Ovary (tissue), 10 donors: ENCODE measurements at places on chromosomes 5 and 9.

DNA sequence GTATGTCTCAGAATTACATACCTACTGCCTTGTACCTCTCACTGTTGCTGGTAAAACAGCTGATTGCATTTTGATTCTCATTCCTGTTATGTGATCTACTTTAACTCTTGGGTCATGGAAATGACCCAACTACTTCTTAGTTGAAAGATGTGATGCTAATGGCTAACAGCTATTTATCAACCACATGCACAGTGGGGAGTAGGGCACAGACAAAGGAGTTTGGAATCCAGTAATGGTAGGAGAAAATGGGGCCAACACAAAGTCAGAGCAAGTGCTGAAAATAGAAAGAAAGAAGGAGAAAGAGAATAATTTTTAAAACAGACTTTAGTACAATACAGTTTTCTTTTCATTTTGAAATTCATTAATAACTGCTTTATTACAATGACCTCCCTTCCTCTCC lies 241.0 kb downstream of the PTPRD start:
- no peak overlapping the region for H3K4me3 ChIP-seq
- H3K27ac ChIP-seq: no peak overlapping the region
- H3K4me1 ChIP-seq: no peaks in the 10 kb centered on the region
- DNase-seq: no peak
- no peaks in the 10 kb centered on the region for H3K27me3 ChIP-seq

DNA sequence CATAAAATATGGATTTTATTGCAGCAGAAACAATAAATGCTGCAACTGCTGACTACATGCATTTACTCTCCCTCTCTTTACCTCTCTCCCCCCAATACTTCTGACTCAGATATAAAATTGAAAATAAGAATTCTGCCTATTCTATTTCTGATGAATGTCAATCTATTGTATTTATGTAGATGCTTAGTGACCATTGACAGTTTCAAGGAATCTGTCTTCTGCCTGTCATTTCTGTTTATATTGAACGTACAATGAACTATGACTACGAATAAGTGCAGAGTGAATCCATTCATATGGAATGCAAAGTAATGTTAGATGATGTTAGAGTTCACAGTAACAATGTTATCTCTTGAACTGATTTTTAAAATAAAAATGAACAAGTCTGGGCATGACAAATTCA lies 898 bp downstream of the CDH10 start:
- no peak for DNase-seq
- H3K27me3 ChIP-seq: no peaks in the 10 kb centered on the region
- no peak overlapping the region for H3K4me3 ChIP-seq
- H3K36me3 ChIP-seq: no peaks in the 10 kb centered on the region

DNA sequence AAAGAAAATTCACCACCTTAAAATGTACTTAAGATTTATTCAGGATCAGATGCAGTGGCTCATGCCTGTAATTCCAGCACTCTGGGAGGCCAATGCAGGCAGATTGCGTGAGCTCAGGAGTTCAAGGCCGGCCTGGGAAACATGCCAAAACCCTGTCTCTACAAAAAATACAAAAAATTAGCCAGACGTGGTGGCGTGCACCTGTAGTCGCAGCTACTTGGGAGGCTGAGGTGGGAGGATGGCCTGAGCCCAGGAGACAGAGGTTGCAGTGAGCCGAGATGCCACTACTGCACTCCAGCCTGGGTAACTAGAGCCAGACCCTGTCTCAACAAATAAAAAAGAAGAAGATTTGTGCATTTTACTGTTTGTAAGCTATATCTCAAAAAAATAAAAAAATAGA lies 34.7 kb upstream of the GFPT2 start:
- no peaks in the 10 kb centered on the region for H3K36me3 ChIP-seq
- no peaks in the 10 kb centered on the region for H3K4me1 ChIP-seq
- no peak overlapping the region for H3K4me3 ChIP-seq
- DNase-seq: no peak
- no peak overlapping the region for H3K27ac ChIP-seq

GRCh38 chr9:82991671-82992070 lies 71.3 kb downstream of the RASEF start:
- peaks cover 2% of the 10 kb centered on the region for H3K4me1 ChIP-seq
- H3K27ac ChIP-seq: no peak overlapping the region
- no peak for DNase-seq
- H3K27me3 ChIP-seq: no peaks in the 10 kb centered on the region

DNA sequence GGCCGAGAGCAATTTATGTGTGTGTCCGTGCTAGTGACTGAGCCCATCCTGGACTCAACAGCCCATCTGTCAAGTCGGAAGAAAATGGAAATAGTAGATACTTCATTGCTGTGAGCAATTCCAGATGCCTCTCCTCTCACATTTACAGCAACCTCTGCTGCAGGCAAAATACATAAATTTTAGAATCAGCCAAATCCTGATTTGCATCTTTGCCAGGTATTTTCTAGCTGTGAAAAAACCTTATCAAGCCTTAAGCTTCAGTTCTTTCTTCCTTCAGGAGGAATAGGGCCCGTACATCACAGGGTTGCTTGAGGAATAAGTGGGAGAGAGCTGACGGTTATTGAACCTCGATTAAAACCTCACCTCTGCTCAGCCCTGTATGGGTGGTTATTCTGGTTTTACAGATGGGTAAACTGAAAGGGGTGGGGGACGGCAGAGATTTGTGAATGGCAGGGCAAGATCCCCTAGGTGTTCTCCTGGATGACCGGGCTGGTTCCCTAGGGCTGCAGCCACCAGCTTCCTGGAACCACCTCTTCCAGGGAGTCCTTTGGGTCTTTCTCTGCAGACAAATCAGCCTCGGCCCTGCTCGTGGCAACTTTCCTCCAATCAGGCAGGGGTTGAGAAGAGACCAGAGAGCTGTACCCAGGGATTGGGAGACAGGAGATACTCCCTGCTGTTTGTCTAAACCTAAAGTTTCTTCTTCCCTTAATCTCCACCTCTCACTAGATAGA lies 5.3 kb upstream of the MSX2 start:
- H3K27me3 ChIP-seq: no peaks in the 10 kb centered on the region
- H3K36me3 ChIP-seq: no peaks in the 10 kb centered on the region
- no peak overlapping the region for H3K27ac ChIP-seq
- H3K4me1 ChIP-seq: no peaks in the 10 kb centered on the region

DNA sequence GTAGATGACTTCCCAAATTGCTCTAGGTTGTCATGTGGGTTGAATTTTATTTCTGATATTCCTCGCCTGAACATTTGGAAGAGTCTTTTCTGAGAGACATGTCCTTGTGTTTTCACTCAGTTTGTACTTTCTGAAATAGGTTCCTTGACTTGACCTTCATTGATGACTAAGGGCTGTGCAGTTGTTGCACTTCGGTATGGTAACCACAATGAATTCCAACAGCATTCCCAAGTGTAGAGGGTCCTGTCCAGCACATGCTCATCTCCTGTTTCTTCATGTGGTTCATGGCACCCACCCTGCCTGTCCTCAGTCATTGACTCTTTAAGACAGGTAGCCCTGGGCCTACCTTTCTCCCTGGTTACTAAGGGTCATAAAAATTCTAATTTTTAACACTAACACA lies 527.8 kb downstream of the MTRR start:
- H3K4me1 ChIP-seq: no peaks in the 10 kb centered on the region
- no peak overlapping the region for H3K27ac ChIP-seq
- no peak overlapping the region for H3K4me3 ChIP-seq
- no peak for DNase-seq
- H3K27me3 ChIP-seq: no peaks in the 10 kb centered on the region

GRCh38 chr5:102216678-102217077 lies 79.4 kb downstream of the SLCO4C1 start:
- DNase-seq: no peak
- H3K36me3 ChIP-seq: no peaks in the 10 kb centered on the region
- H3K27ac ChIP-seq: no peak overlapping the region
- no peaks in the 10 kb centered on the region for H3K4me1 ChIP-seq

DNA sequence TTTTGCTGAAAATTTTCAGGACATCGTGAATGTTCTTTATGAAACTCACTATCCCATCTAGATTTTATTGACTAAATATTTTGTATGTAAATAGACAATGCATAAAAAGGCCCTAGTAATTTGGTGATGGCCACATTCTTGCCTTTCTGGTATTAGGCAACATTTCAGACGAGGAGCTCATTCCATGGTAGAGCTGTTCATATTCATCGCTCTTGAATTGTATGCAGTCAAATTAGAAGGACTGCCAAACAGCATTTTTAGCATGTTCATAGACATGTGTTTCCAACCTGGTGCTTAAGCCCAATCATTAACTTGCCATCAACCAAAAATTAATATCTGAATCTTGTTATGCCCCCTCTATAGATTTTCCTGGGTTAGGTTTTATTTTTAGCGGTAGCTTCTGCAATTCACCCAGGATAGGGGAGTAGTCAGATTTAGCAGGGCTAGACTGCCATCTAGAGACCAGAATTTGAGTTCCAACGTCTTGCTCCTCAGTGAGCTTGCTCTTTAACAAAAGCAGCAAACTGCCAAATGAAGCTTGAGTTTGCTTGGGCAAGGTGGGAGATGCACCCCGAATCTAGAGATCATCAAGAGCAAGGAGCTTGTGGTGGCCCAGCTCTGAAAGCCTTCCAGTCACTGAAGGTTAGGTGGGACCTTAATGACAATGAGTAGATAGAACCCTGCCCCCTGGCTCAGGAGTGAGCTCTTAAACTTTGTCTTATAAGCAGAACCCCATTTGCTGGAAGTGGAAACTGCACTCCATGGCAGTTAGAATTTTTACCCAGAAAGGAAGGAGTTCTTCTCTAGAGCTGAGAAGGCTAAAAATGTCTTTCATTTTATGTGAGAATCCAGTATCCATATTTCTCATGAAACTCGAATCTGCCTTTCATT lies 456.2 kb downstream of the RASEF start:
- peak; percentile 22 for DNase-seq
- H3K27me3 ChIP-seq: no peaks in the 10 kb centered on the region
- H3K4me1 ChIP-seq: peaks cover 4% of the 10 kb centered on the region
- H3K4me3 ChIP-seq: no peak overlapping the region

DNA sequence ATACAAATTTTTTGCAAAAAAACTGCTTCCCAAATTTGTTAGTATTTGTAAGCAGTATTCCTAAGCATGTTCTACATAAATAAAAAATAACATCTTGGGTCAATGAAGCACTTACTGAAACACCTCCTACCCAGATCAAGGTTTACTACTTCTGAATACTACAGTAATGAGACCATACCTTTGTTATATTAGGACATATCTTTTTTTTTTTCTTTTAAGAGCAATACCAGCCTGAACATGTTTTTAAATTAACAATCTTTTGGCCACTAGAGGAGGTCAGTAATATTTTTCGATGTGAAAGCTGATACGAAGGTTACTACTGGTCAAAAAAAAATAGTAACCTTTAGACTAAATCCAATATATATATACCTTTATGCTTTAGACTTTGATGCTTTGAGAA lies 72.7 kb downstream of the CERT1 start:
- no peak overlapping the region for H3K4me3 ChIP-seq
- H3K36me3 ChIP-seq: no peaks in the 10 kb centered on the region
- no peaks in the 10 kb centered on the region for H3K27me3 ChIP-seq
- DNase-seq: no peak
- H3K27ac ChIP-seq: no peak overlapping the region
- no peaks in the 10 kb centered on the region for H3K4me1 ChIP-seq

GRCh38 chr5:143582869-143583268 lies 179.4 kb upstream of the NR3C1 start:
- DNase-seq: no peak
- H3K27ac ChIP-seq: no peak overlapping the region
- no peak overlapping the region for H3K4me3 ChIP-seq
